Fibroblast of skin of right quadriceps (primary cell): ENCODE measurements at places on chromosomes 12 and 14.

GRCh38 chr12:111316671-111317070, 52.2 kb downstream of the PHETA1 start:
- DNase-seq, result no peak

DNA sequence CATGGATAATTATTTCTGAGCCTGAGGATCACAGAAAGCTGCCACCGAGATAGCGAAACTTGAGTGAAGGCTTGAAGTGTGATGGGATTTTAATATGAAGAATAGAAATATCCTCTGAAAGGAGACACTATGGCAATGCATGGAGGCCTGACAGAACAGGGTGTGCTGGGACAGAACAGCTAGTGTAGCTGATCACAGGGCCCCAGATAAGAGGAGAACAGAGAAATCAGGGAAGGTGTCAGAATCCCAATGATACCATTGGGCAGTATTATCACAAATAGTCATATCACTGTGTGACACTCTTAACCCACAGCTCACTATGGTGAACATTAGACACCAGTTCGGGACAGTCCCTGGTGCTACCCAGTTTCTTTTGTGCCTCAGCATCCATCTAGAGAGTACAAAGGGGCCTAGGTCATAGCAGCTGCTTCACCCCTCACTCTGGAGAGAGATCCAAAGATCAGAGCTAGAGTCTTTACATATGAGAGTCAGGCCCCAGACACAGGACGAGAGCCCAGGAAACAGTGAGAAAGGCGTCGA, 506 bp upstream of the OR10P1 start:
- DNase-seq, result no peak

DNA sequence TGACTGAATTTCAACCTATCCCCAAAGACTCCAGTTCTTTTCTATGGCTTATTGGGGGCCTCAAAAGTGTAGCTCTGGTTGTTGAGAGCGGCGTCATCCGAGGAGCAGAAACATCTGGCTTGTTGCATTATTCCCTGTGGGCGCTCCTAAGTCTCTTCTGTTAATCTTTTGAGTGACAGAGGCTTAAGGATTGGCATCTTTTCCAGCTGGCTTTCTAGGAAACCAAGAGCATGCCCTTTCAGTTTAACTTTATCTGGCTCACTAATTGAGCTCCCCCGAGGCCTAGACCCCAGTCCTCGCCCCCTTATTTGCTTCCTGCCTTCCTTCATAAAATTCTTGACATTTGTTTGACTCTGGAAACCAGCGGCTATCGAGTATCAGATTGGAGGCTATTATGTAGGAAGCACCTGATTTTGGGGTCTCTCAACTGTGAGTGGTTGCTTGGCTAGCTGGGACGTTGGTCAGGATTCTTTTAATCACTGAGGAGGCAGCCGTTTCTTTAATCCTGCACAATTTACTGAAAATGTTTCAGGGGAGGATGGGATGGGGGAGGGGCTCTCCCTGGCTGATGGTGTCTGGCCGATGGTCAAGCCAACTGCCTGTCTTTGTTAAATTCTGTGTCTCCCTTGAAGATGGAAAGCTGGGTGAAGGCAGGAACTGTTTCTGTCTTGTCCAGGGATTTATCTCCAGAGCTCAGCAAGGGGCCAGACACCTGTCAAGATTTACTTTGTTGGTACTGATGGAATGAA, 3.1 kb downstream of the SMOC1 start:
- no peak for DNase-seq

- DNase-seq, result peak; percentile 31
These were observed at the start of gene SOCS2 for GRCh38 chr12:93571925-93572711. SOCS2 (plus strand) TSS chr12:93572675; CDS start chr12:93572898, 223 bp downstream.

DNA sequence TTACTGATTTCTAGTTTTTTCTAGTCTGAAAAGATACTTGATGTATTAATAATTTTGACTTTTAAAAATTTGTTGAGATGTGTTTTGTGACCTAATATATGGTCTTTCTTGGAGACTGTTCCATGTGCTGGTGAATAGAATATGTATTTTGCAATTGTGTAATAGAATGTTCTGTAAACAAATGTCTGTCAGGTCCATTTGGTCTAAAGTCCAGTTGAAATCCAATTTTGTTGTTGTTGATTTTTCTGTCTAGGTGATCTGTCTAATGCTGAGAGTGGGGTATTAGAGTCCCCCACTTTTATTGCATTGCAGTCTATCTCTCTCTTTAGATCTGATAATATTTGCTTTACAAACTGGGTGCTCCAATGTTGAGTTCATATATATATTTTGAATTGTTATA, 175.8 kb downstream of the RPAP3 start:
- DNase-seq, result no peak

GRCh38 chr14:93832081-93832480, 43.8 kb upstream of the PRIMA1 start:
- DNase-seq, result no peak

DNA sequence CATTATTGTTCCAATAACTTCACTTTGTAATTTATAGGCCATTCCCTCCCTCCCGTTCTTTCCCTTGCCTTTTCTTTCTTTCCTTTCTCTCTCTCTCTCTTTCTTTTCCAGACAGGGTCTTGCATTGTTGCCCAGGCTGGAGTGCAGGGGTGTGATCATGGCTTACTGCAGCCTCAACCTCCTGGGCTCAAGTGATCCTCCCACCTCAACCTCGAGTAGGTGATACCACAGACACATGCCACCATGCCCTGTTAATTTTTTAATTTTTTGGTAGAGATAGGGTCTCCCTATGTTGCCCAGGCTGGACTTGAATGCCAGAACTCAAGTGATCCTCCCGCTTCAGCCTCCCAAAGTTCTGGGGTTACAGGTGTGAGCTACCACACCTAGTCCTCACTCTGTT, 6.8 kb upstream of the POU6F1 start:
- no peak for DNase-seq

DNA sequence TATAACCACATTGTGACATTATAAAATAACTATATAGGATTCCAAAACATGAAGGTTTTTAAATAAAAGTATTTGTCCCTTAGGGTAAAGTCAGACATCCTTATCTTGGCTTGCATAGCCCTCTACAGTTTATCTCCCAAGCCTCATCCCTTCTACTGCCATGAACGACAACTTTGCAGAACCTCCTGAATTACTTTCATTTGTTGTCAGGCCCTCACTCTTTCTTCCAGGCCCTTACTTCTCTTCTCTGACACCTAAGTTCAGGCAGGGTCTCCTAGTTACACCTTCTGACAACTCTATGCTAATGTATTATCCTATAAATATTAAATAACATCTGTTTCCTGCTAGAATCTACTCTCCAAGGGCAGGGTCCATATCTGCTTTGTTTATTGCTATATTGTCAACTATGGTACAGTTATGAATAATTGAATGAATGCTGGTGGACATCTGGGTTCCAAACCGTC, 115.7 kb upstream of the MDM1 start:
- DNase-seq, result no peak

DNA sequence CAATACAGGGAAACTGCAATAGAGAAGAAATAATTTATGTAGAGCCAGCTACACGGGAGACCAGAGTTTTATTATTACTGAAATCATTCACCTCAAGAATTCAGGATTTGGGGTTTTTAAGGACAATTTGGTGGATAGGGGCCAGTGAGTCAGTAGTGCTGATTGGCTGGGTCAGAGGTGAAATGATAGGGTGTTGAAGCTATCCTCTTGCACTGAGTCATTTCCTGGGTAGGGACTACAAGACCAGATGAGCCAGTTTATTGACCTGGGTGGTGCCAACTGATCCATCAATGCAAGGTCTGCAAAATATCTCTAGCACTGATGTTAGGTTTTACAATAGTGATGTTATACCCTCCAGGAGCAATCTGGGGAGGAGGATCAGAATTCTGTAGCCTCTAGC, 486.3 kb downstream of the LRIG3 start:
- peak; percentile 49 for DNase-seq

GRCh38 chr12:105538880-105539279, 208.4 kb downstream of the C12orf75 start:
- peak; percentile 81 for DNase-seq

GRCh38 chr12:119241580-119242169, 62.9 kb downstream of the HSPB8 start:
- DNase-seq, result no peak

DNA sequence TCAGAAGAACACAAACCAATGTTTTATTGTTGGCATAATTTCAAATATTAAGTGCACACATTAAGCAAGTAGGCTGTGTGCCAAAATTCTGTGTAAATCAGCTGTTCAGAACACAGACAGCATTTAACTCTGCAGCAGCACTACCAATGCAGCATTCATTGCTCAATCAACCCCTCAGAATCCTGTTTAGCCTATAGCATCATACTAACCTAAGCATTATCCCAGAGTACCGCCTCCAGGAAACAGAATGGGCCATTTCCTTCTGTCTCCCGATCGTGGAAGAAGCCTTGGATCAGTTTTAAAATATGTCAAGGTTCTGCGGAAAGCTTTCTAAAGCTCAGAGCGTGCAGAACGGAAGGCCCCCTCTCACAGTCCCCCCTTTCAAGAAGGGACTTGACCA, 3.3 kb downstream of the IL26 start:
- DNase-seq, result peak; percentile 31

DNA sequence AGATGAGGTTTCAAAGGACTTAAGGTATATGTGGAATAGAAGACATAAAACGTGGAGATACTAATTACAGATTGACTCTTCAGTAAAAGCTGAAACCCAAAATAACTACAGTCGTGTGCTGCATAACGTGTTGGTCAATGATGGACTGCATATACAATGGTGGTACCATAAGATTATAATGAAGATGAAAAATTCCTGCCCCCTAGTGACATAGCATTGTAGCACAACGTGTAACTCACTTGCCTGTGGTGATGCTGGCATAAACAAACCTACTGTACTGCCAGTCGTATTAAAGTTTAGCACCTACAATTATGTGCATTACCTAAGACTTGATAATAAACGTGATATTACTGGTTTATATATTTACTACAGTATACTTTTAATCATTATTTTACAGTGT, 150.3 kb downstream of the LRRK2 start:
- DNase-seq, result no peak

DNA sequence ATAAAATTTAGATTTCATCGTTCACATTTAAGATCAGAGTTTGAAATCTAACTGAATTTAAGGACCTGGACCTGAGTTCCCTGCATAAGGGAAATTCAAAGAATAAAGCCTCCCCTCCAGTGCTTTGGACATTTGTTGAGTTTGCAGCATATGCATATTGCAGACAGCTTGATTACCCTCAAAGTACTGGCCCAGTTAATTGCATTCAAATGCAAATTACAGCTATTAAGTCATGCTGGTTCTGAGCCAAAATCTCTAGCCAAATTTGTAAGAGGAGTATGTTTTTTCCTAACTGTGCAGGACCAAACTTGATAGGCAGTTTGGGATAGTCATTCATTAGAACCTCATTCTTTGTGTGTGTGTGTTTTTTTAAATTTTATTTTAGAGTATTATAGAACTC, 9.1 kb upstream of the KIF21A start:
- DNase-seq, result no peak

DNA sequence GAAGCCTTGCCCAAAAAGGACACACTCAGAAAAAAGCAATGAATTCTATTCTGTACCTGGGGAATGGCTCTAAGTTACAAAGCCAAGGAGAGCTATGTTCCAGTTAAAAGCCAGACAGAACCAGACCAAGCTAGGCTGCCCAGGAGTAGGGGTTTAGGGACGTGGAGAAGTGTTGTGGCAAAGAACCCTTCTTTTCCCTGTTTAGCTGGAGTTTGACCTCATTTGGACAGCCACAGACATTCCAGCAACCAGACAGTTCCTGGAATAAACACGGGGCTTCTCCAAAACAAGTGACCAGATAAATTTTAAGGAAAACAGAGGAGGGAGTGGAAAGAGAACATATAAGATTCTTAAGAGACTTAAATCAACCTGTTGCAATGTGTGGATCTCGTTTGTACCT, 62.3 kb downstream of the GCH1 start:
- DNase-seq, result no peak

DNA sequence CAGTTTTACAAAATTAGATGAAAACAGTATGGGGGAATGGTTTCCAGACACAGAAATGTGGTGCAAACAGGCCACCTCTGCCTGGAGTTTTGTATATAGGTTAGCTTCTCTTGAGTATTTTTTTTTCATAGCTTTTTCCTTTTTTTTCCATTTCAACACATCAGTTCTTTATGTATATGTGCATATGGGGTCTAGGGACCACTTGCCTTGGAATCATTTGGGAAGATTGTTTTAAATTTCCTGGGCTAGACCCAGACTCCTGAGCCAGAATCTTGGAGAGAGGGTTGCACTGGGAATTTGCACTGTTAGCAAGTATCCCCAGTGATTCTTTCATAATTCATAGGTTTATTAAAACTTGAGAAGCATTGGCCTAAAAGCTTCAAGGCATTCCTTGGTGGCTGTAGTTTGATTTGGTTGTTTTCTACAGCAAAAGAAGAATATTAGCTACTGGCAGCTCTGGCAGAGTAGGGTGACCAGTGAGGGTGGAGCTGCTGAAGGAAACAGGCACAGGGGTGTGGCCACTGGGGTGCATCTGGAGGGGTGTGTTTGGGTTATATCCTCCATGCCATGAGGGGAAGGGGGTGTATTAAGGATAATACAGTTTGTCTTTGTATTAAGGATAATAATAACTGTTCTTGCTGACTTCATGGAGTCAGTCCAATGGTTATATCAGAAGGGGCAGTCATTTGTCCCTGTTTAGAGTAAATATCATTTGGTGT, 22.8 kb downstream of the PPP1R36 start:
- no peak for DNase-seq

GRCh38 chr12:4307593-4308333, 13.2 kb upstream of the TIGAR start:
- peak; percentile 65 for DNase-seq

- DNase-seq, result no peak
These were observed 100.0 kb upstream of the LRIG3 start for GRCh38 chr12:59020073-59020946.

DNA sequence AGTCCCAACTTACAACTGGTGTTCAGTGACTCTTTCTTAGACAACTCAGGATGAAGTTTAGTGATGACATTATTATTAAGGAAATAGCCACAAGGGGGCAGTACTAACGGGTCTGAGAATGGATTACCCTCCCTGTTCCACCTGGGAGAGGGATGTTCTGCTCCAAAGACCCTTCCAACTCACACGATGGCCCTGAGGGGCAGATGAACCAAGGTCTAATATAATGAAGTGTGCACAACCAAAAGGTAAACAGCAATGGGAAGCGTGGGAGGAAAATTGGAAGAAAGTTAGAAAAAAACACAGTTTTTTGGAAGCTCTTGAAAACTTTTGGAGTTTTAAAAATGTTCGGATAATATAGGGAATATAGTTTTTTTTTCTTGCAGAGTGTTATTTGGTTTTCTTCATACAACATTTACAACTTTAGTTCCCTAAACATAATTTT, 24.0 kb downstream of the FGF6 start:
- DNase-seq, result peak; percentile 22

DNA sequence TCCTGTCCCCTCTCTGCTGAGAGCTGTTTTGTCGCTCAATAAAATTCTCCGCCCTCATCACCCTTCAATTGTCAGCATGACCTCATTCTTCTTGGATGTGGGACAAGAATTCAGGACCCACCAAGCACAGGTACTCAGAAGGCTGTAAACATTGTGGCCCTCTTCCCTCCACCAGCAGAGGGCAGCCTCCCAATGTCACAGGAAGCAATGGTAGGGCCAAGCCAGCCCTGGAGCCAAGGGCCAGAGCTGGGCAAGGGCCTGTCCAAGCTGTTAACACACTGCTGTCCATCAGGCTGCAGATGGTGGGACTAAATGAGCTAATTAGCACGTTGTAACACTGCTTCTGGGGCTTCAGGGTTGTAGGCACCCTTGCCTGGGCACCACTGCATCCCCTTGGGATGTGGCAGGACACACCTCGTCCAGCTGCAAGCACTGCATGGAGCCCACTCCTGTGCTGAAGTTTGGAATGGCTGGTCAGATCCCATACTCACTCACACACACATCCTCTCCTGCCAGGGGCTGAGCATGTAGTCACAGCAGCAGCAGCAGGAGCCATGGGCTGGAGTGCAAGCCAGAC, 62.7 kb upstream of the HECTD1 start:
- DNase-seq, result no peak

GRCh38 chr12:106359646-106360399, 2.3 kb downstream of the POLR3B start:
- no peak for DNase-seq
